GM23338 (cell line): ENCODE measurements at places on chromosomes 2 and 18. TPM values are rescaled to one million over a fixed set of nuclear protein-coding genes. Genes with fewer than 3 reads are reported as not detected.

DNA sequence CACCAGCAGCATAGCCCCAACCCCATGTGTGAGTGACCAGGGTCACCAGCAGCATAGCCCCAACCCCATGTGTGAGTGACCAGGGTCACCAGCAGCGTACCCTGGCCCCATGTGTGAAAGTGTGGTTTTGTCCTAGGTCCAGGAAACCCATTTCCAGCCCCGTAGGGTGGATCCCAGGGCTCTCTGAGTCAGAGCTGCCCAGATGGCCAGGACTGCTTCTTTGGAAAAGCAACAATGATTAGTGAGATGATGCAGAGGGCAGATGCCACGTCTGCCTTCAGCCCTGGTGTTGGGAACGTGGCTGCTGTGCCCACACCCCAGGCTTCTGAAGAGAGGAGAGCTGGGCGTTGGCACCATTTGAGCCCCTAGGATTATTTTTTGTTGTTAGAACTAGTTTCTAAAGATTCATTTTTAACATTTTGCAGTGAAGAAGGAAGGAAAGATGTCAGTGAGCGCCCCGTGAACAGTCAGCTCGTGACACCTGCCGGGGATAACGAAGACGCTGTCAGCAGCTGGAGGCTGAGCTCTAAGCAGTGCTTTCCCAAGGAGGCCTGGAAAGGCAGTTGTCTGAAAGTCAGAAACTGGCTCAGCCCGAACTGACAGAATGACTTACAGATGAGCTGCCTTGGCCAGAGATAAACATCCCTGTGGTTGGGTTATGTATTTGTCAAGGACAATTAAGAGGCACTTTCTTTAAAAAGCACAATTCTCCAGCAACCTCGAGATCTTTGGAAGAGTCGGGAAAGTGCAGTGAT lies 32.1 kb upstream of the KCNG2 start:
- no peak overlapping the region for H3K27ac ChIP-seq
- H3K36me3 ChIP-seq: no peaks in the 10 kb centered on the region
- no peaks in the 10 kb centered on the region for H3K4me1 ChIP-seq
- no peak overlapping the region for H3K4me3 ChIP-seq
- H3K27me3 ChIP-seq: no peaks in the 10 kb centered on the region

DNA sequence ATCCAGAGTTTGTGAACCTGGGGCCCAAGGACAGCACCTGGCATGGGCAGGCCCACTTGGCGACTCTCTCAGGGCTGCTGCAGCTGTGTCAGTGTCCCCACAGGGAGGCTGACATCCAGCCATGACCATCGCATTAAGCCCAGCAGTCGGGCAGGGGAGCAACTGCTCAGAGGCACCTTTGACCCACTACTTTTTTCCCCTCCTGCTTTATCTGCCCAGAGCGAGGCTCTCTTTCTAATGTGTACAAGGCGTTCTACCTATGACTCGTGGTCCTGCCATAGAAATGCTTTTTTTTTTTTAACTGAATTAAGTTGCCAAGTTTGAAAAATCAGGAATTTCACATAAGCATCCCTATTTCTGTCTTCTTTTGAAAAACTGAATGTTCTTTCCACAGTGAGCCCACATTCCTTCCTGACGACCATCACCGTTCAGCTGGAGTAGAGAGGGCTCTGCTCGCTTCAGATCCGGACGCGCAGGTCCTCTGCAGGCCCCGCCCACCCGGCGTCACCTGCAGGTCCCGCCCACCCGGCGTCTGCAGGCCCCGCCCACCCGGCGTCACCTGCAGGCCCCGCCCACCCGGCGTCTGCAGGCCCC lies 403 bp upstream of the CLUL1 start:
- peak overlapping the region; percentile 37; the same call in 1 of the 2 replicates for H3K4me3 ChIP-seq
- DNase-seq: peak; percentile 85
- no peaks in the 10 kb centered on the region for H3K36me3 ChIP-seq
- H3K4me1 ChIP-seq: peaks cover 4% of the 10 kb centered on the region; the same call in 1 of the 2 replicates
- H3K27me3 ChIP-seq: no peaks in the 10 kb centered on the region

- no peak overlapping the region for H3K27ac ChIP-seq
- DNase-seq: no peak
- no peaks in the 10 kb centered on the region for H3K27me3 ChIP-seq
- H3K4me3 ChIP-seq: no peak overlapping the region
- no peaks in the 10 kb centered on the region for H3K36me3 ChIP-seq
- 0 out of 2 replicates have a peak, but pooled peaks cover 7% of the 10 kb centered on the region for H3K4me1 ChIP-seq
These were observed 76.3 kb downstream of the MBD2 start for GRCh38 chr18:54148151-54148550.

GRCh38 chr2:40396124-40396523 lies 55.8 kb downstream of the SLC8A1 start:
- peaks cover 7% of the 10 kb centered on the region for H3K4me1 ChIP-seq
- H3K36me3 ChIP-seq: no peaks in the 10 kb centered on the region
- DNase-seq: no peak
- H3K27me3 ChIP-seq: no peaks in the 10 kb centered on the region

- 0 out of 2 replicates have a peak, but pooled peaks cover 3% of the 10 kb centered on the region for H3K4me1 ChIP-seq
- peak; percentile 48 for DNase-seq
- no peaks in the 10 kb centered on the region for H3K27me3 ChIP-seq
- H3K27ac ChIP-seq: no peak overlapping the region
These were observed 544.1 kb upstream of the CDH7 start for GRCh38 chr18:65206551-65207260.

DNA sequence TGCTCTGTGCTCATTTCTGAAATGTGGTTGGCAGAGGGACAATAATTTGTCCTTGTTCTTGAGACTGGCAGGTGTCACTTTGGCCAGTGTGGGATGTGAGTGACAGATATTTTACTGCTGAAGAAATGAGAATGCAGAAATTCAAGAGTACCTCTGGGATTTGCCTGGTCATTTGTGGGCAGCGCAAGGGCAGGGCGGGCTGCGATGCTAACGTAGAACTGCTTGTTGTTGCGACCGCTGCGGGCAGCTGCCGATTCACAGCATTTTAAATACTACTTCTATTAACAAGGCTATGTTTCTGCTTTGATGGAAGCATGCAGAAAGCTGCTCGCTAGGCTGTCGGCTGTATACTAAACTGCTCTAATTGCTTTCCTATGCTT lies 268.6 kb downstream of the FIGN start:
- no peak for DNase-seq
- H3K27me3 ChIP-seq: no peaks in the 10 kb centered on the region

- DNase-seq: no peak
- H3K27ac ChIP-seq: peak overlapping the region; percentile 41; the same call in 1 of the 2 replicates
- H3K27me3 ChIP-seq: no peaks in the 10 kb centered on the region
- H3K4me1 ChIP-seq: peaks cover 22% of the 10 kb centered on the region
These were observed 667 bp downstream of the GFPT1 start for GRCh38 chr2:69386360-69386759.

DNA sequence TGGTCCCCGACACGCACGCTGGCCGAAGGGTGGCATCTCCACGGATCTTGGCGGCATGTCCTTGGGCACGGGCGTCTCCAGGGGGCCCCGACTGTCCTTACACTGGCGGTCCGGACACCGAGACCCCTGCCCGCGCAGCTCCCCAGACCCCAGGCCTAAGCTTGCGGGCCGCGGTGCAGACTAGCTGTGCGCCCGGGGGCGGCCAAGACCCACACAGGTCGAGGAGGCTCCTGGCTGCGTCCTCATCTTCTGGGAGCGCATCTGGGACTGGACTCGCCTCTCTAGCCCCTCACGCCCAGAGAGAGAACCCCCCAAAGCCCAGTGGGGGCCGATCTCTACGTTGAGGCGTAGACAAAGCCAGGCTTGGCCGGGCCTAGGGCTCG lies 475 bp upstream of the TWIST2 start:
- peaks cover 11% of the 10 kb centered on the region for H3K4me1 ChIP-seq
- H3K36me3 ChIP-seq: no peaks in the 10 kb centered on the region
- no peak overlapping the region for H3K27ac ChIP-seq
- H3K27me3 ChIP-seq: peaks cover 94% of the 10 kb centered on the region

DNA sequence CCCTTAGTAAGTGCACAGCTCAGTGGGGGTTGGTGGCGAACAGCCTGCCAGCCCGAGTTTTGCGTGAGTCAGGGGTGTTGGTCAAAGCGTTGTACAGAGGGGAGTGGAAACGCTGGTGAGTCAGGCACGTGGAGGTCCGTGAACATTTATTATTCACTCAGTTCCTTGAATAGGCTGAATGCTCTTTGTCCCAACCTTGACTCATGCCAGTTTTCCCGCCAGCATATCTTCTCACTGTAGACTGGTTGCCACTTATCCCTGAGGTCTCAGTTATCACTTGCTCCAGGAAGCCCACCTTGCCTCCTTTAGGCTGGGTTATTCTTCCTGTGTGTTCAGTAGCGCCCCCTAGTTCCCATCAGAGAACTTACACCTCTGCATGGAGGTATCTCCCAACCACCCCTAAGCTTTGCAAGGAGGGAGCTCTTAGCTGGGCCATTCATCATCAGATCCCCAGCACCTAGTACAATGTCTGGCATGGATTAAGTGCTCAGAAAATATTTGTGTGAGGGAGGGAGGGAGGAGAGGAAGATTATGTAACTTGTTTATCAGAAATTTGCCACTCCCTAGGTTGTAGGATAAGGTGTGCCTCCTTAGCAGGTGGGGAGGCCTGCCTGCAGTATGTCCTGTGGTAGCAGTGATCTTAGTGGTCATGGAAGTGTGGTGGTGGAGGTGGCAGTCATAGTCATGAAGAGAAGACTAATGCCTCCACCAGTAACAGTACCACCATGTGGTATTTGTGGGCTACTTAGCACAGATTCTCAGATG lies 72.1 kb downstream of the CABLES1 start:
- no peak overlapping the region for H3K4me3 ChIP-seq
- peak; percentile 81 for DNase-seq
- no peaks in the 10 kb centered on the region for H3K27me3 ChIP-seq

DNA sequence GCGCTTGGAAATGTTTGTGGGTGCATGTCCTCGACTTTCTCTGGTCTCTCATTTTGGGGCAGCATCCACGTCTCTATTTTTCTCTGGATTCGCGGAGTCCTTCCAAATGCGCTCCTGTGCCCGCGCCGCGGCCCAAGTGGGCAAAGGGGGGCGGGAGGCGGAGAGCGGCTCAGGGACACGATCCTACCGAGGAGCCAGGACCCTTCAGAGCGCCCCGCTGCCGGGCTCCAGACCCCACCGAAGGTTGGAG lies 990 bp downstream of the EPAS1 start:
- H3K27me3 ChIP-seq: peaks cover 84% of the 10 kb centered on the region
- DNase-seq: no peak
- H3K4me1 ChIP-seq: peaks cover 27% of the 10 kb centered on the region

- H3K4me3 ChIP-seq: no peak overlapping the region
- H3K4me1 ChIP-seq: peaks cover 5% of the 10 kb centered on the region; the same call in 1 of the 2 replicates
- peak; percentile 45 for DNase-seq
- H3K36me3 ChIP-seq: no peaks in the 10 kb centered on the region
- no peaks in the 10 kb centered on the region for H3K27me3 ChIP-seq
These were observed 439.4 kb upstream of the CDH19 start for GRCh38 chr18:67043276-67043675.

- H3K4me3 ChIP-seq: no peak overlapping the region
- H3K36me3 ChIP-seq: no peaks in the 10 kb centered on the region
- DNase-seq: no peak
- H3K4me1 ChIP-seq: peaks cover 7% of the 10 kb centered on the region
- no peaks in the 10 kb centered on the region for H3K27me3 ChIP-seq
- no peak overlapping the region for H3K27ac ChIP-seq
These were observed 4.3 kb upstream of the SPATS2L start for GRCh38 chr2:200301953-200302858.

DNA sequence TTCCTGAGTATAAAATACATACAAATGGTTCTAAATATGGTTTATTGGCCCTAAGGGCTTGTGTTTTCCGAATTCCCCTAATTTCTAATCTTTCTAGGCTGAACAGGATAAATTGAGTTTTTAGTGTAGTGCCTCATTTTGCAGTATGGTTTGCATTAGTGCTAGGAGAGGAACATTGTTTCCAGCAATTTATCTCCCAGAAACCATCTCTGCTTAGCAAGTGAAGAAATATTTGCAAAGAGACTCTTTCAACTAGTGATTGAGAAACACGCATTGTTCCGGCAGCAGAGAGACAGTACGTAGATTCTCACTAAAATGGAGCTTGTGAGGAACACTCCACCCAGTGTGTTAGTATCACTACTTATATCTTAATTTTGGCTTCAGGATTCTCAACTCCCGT lies 177.8 kb upstream of the EPAS1 start:
- no peak for DNase-seq
- H3K4me3 ChIP-seq: no peak overlapping the region
- no peak overlapping the region for H3K27ac ChIP-seq
- H3K27me3 ChIP-seq: no peaks in the 10 kb centered on the region
- peaks cover 8% of the 10 kb centered on the region; the same call in 1 of the 2 replicates for H3K4me1 ChIP-seq

DNA sequence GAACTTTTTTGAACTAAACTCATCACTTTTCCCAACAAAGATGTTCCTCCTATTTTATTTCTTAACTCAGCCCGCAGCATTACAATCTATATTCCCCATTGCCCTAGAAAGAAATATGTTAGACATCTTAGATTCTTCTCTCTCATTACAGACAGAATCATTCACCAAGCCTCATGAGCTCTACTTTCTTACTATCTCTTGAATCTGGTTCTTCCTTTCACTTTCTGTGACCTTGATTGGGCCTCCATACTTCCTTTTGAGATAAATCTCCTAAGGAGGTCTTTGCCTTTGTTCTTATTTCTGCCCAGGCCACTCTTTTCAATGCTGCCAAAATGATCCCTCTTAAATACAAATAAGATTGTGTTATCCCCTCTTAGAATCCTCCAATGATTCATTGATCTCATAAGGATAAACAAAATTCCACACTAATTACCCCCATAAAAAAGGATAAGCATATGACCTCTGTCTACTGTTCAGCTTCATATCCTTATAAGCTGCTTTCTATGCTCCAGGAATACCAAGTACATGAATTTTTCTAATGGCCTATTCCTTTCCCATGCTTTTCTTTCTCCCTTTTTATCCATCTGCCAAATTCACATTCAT lies 400.0 kb downstream of the ARHGAP15 start:
- no peak overlapping the region for H3K4me3 ChIP-seq
- peaks cover 7% of the 10 kb centered on the region; the same call in 1 of the 2 replicates for H3K4me1 ChIP-seq
- no peaks in the 10 kb centered on the region for H3K36me3 ChIP-seq

The ACTG2 gene
- 8.5 and 8.8 TPM in 2 replicates for total RNA-seq

The TGIF1 gene
- total RNA-seq: 286 and 294 TPM in 2 replicates

The SERPINB2 gene
- not detected in 2 replicates for total RNA-seq

The LYPD1 gene
- 4.2 TPM in 2 replicates for total RNA-seq
